ENCODE measurements at places on chromosomes 3 and 15.
A peak's percentile ranks its signal among the peaks of the same experiment; 100 is the strongest.

- no peak overlapping the region for H3K4me3 ChIP-seq
- no peak overlapping the region for H3K27ac ChIP-seq
- DNase-seq: no peak
- H3K4me1 ChIP-seq: no peaks in the 10 kb centered on the region
Observed at GRCh38 chr3:52763466-52763865, 7.3 kb downstream of the NEK4 start.

GRCh38 chr3:54619531-54619930 is 308.3 kb downstream of the LRTM1 start:
- no peak overlapping the region for H3K27ac ChIP-seq
- DNase-seq: no peak
- H3K36me3 ChIP-seq: no peaks in the 10 kb centered on the region
- no peak overlapping the region for H3K4me3 ChIP-seq
- no peaks in the 10 kb centered on the region for H3K27me3 ChIP-seq

GRCh38 chr3:52041118-52041731 is 15.1 kb downstream of the DUSP7 start:
- no peak overlapping the region for H3K4me3 ChIP-seq
- H3K4me1 ChIP-seq: no peaks in the 10 kb centered on the region
- no peak overlapping the region for H3K27ac ChIP-seq
- H3K27me3 ChIP-seq: no peaks in the 10 kb centered on the region
- peak; percentile 74 for DNase-seq

GRCh38 chr15:63901912-63902670 is 68.3 kb upstream of the HERC1 start:
- H3K4me3 ChIP-seq: no peak overlapping the region
- no peaks in the 10 kb centered on the region for H3K36me3 ChIP-seq
- no peaks in the 10 kb centered on the region for H3K4me1 ChIP-seq
- no peak overlapping the region for H3K27ac ChIP-seq
- DNase-seq: no peak
- no peaks in the 10 kb centered on the region for H3K27me3 ChIP-seq

DNA sequence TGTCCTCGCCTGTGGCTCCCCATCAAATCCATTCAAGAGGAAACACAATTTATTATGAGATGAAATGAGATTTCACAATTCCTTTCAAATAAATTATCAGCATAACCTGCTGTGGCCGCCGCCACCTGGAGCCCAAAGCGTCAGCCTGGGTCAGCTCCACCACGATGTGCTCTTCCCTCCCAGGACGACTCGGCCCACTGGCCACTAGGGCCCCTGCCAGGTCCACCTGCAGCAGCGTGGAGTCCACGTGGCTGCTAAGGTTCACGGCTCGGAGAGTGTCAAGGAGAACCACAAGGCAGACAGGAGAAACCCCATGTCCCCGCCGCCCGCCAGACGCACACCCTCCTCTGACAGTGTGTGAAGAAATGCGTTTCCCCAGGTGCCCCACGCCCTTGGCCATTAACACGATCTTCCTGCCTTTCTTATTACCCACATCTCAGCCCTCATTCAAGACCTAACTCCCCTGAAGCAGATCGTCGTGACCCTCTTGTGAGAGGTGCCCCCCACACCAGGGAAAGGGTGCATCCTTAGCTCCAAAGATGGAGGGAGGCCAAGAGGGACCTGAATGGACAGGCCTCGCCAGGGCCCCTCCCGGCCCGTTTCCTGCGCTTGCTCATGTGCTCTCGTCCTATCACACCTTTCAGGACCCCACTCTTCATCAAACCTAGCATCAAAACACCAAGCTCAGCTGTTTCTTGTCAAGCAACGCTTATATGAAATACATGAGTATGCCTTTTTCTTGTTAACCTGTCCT is 80.6 kb downstream of the OCA2 start:
- DNase-seq: no peak
- no peak overlapping the region for H3K27ac ChIP-seq
- H3K27me3 ChIP-seq: no peaks in the 10 kb centered on the region

DNA sequence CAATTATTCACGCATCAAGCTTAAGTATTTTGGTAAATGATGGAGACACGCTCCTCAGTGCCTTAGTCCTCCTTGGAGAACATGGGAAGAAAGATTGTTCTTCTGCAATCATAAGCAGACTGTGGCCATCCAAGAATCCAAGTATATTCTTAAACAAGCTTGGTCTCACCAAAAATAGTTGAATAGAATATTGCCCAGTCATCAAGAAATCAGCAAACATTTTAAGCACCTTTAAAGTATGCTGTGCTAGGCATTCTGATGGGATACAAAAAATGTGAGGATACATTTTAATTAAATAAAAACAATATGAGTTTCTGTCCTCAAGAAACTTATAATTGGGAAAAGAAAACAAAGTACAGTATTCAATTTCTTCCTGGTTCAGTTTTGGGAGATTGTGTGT is 445.5 kb downstream of the CNTN4 start:
- no peak for DNase-seq
- no peak overlapping the region for H3K4me3 ChIP-seq
- no peak overlapping the region for H3K27ac ChIP-seq
- H3K27me3 ChIP-seq: no peaks in the 10 kb centered on the region

DNA sequence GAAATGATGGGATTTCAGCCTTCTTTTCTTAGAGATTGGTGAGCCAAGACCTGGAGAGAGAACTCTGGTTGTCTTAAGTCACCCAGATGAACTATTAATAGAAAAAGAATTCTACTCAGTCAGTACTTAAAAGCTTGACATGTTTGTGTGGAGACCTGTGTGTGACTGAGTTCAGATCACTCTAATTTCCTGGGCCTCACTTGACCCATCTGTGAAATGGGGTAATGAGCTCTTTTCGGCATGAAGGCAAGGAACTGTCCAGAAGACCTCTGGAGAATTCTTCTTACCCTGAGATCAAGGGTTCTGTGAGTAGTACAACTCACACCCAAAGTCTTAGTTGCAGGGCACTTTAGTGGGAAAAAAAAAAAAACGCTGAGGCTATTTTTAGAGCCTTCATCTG is 92.9 kb downstream of the LPP start:
- no peak overlapping the region for H3K27ac ChIP-seq
- H3K27me3 ChIP-seq: no peaks in the 10 kb centered on the region
- peaks cover 30% of the 10 kb centered on the region for H3K36me3 ChIP-seq

- DNase-seq: no peak
- no peak overlapping the region for H3K27ac ChIP-seq
- H3K4me3 ChIP-seq: no peak overlapping the region
- peaks cover 3% of the 10 kb centered on the region for H3K4me1 ChIP-seq
- no peaks in the 10 kb centered on the region for H3K36me3 ChIP-seq
Observed at GRCh38 chr3:4841225-4841624, 138.0 kb upstream of the BHLHE40 start.

DNA sequence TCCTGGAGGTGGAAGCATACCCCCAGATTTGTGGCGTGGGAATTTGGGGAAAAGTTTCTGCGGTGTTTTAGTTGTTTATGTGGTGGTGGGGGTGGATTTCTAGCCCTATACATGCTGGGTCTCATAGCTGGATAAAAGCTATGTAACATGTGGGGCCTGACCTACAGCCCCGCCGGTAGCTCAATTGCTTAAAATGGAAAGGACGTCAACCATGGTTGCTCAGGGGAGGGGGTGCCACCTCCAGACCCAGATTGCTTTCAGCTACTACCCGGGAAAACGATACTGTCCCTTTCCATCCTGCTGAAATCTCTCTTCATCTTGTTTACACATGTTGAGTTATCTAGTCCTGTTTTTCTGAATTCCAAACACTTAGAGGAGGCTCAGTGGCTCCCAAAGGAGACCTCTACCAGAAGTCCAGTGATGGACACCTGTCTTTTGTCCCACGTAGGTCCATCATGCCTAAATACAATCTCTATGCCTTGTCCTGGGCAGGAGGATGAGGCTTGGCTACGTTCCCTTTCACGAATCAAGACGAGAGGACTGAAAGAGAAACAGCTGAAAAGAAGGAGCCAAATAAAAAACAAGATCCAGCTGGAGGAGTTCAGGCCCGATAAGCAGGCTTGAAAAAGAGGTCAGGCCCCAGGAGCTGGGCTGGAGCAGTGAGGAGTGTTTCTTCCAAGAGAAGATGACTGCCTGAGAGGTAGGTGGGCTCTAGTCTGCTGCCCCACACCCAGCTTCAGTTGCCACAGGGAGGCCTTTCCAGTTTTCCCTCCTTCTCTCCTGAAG is 72.1 kb upstream of the TPRG1 start:
- no peaks in the 10 kb centered on the region for H3K4me1 ChIP-seq
- no peaks in the 10 kb centered on the region for H3K36me3 ChIP-seq
- no peak for DNase-seq

DNA sequence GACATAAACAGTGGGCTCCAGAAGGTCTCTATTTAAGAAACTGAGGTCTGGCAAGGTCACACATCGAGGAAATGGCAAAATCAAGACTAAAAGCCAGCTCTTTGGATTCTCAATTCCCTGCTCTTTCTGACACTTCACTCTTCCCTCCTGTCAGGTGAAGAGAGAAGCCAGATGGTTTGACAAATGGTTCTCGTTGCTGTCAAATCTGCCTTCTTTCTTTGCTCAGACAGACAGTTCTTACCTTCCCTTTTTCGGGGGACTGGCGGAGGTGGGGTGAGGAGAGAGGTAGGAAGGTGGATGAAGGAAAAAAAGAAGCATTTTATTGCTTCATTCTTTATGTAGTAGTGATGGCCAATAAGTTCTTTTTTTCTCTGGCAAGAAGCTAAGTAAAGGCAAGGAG is 133.4 kb downstream of the LPP start:
- H3K4me1 ChIP-seq: no peaks in the 10 kb centered on the region
- no peak overlapping the region for H3K27ac ChIP-seq
- no peak overlapping the region for H3K4me3 ChIP-seq
- H3K27me3 ChIP-seq: no peaks in the 10 kb centered on the region
- no peak for DNase-seq

DNA sequence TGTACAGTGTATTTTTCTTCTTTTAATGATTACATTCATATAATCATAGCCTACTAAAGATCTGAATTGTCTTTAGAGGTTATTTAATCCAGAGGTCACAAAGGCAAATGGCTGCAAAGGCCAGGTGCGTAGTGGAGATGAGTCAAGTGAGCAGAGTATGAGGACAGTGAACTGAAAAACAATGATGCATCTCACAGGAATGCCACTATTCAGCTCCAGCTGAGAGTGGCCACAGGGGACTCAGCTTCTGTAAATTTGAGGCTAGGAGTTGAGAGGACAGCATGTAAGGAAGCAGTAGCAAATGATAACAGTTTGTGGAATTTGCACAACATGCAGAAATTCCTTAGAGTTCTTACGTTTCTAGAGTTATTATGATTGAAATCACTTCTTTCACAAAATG is 50.4 kb downstream of the COL6A5 start:
- no peak overlapping the region for H3K27ac ChIP-seq
- H3K27me3 ChIP-seq: no peaks in the 10 kb centered on the region
- DNase-seq: peak; percentile 89
- no peak overlapping the region for H3K4me3 ChIP-seq
- peaks cover 7% of the 10 kb centered on the region for H3K4me1 ChIP-seq
- no peaks in the 10 kb centered on the region for H3K36me3 ChIP-seq

- no peak overlapping the region for H3K27ac ChIP-seq
- H3K27me3 ChIP-seq: no peaks in the 10 kb centered on the region
- no peak for DNase-seq
Observed at GRCh38 chr3:43497905-43498365, 123.9 kb downstream of the ANO10 start.

DNA sequence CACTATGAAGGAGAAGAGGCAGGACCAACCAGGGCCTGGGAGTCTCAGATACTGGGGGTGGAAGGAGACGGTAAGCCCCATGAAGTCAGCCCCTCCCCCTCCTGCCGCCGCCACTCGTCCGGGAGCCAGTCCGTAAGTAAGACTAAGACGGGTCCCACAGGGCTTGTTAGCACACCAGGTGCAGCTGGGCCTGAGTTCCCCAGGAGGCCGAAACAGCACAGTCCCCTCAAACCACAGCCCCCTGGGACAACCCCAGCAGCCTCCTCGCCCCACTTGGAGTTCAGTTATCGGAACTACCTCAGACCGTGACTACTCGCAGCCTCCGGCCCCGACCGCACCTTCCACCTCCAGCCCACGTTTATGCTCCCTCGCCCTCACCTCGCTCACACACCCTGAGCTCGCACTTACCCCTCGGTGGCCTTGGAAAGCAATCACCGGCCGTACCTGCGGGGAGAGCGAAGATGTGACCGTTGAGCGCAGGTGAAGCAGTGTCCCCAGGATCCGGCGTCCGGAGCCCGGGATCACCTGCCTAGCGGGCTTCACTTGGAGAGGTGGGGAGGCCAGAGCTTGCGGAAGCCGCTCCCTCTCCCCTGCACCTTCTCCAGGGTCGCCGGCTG is 557 bp downstream of the ELL3 start:
- peaks cover 33% of the 10 kb centered on the region for H3K36me3 ChIP-seq
- no peaks in the 10 kb centered on the region for H3K27me3 ChIP-seq
- no peaks in the 10 kb centered on the region for H3K4me1 ChIP-seq
- H3K4me3 ChIP-seq: peak overlapping the region; percentile 83

- no peaks in the 10 kb centered on the region for H3K36me3 ChIP-seq
- peak within 1 kb of the TSS; percentile 73 for H3K4me3 ChIP-seq
- no peaks in the 10 kb centered on the region for H3K4me1 ChIP-seq
- H3K27me3 ChIP-seq: peaks cover 32% of the 10 kb centered on the region
- H3K27ac ChIP-seq: no peak within 1 kb of the TSS
Observed at GRCh38 chr3:127628788-127629466, at the start of gene PODXL2. Gene PODXL2, plus strand, starts transcription at chr3:127629185. Its CDS starts 35 bp downstream, at chr3:127629220.

GRCh38 chr3:72338942-72339669 is 509.1 kb downstream of the SHQ1 start:
- H3K27me3 ChIP-seq: peaks cover 6% of the 10 kb centered on the region
- H3K4me1 ChIP-seq: peaks cover 13% of the 10 kb centered on the region
- no peak overlapping the region for H3K27ac ChIP-seq
- no peak overlapping the region for H3K4me3 ChIP-seq
- DNase-seq: no peak

DNA sequence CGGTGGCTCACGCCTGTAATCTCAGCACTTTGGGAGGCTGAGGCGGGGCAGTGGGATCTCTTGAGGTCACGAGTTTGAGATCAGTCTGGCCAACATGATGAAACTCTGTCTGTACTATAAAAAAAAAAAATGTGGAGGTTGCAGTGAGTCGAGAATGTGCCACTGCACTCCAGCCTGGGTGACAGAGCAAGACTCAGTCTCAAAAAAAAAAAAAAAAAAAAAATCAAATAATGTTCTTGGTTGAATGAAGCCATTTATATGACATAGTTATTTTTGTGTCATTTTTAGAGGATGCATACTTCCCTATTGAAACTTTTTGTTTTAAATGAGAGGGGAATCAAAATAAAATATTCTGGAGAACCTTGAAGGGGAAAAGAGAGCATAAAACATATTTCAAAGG is 3.1 kb downstream of the HMCES start:
- no peak overlapping the region for H3K27ac ChIP-seq
- H3K36me3 ChIP-seq: peaks cover 34% of the 10 kb centered on the region
- DNase-seq: no peak
- H3K4me1 ChIP-seq: peaks cover 10% of the 10 kb centered on the region
- no peaks in the 10 kb centered on the region for H3K27me3 ChIP-seq

GRCh38 chr3:93904568-93904967 is 69.1 kb downstream of the PROS1 start:
- no peaks in the 10 kb centered on the region for H3K4me1 ChIP-seq
- no peaks in the 10 kb centered on the region for H3K36me3 ChIP-seq
- no peak for DNase-seq
- no peak overlapping the region for H3K4me3 ChIP-seq
- H3K27ac ChIP-seq: no peak overlapping the region
- no peaks in the 10 kb centered on the region for H3K27me3 ChIP-seq

All from endodermal cell (in vitro differentiated cells).